ENCODE measurements at places on chromosomes 5 and 9.
A peak's percentile ranks its signal among the peaks of the same experiment; 100 is the strongest.

DNA sequence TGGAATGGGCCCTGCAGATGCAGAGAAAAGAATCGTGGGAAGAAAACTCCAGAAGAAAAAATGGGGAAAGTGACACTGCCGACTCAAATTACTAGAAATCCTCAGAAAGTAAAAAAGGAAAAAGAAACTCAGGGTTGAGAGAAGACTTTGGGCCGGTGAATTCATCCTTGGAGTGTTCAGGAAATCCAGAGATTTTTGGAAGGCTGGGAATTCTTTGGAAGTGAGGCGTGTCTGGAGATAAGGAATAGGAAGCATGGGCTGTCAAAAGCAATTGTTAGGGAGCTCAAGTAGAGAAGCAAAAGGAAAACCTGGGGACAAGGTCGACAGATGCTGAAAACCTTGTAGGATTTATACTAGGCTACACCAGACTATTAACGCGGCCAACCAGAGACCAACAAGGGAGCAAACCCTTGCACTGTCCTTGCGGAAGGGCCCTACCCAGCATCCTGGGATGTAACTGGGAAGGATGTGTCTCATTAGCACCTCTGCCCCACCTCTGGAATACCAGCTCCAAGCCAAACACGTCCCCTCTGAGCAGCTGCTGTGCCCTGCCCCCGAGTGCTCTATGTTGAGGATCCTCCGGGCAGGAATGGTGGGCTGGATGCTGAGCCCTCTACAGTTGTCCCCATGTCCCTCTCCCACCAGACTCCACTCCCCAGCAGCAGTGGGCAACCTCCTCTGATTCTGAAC lies 11.6 kb downstream of the DAB2IP start:
- no peak for DNase-seq

DNA sequence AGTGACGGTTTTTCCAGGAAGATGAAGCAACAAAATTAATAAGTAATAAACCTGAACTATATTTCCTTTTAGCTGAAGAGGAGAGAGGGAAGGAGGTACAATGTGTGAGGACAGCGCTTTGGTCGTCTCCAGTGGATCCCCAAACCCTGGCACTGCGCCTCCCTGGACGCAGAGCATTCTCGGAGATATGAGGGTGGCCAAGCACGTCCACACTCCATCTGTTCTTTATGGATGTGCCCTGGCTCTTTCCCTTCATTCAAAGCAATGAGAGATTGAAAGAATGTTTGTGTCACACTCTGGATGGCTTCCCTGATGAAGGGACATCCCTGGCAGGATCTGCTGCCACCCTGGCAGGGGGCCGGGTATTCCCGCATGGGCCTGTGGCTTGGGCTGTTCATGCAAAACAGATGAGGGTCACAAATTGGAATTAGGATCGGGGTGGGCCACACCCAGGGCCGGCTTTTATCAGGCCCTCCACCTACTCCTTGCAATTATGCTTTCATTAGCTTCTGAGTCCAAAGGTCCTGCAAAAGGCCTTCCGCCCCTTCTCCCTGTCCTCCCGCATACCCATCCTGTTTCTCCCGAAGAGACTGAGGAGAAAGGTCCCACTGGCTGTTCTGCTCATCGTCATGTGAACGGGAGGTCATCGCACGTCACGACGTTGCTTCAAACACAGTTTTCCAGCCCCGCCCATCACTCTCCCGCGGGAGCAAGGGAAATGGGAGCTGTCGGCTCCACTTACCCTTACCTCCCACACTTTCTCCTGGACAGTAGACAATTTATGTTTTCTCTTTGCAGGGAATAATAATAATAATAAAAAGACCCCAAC lies 286.1 kb upstream of the IRX4 start:
- DNase-seq, result no peak

DNA sequence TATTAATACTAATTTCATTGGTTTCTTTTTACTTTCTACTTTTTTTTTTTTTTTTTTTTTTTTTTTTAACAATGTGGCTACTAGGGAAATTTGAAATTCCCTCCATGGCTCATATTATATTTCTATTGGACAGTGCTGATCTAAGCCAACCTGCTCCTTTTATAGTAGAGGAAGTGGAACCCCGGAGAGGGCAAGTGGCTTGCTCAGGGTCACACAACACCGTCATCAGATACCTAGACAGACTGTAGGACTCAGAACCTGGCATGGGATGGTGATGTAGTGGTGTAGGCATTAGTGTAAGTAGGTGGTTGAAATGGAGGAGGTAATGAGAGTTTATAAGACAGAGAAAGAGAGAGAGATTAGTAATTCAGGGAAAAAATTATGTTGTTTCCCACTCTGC lies 10.8 kb downstream of the ZNF618 start:
- DNase-seq, result no peak

DNA sequence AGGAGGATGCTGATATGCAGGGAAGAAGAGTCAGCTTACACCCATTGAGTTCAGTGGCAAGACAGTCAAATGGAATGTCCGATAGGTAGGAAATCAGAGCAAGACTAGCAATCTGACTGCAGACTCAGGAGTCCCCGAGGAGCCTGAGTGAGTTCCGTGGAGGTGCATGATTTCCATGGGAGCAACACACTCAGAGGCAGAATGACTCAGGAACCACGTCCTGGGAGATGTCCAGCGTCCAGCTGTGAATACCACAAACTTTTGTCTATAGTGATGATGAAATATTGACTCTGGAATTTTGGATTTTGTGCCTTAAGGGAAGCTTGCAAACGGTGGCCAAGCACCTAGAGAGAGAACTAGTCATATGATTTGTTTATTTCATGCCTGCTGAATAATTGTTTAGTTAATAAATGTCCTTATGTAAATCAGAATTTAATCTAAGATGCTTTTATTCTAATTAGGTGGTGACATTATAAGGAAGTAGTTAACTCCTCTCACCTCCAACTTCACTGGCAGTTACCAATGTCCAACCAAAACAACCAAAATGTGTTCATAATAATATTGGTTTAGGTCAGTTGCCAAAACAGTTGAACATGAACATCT lies 100.4 kb downstream of the PDE4D start:
- no peak for DNase-seq

GRCh38 chr9:120475341-120475740 lies 104.6 kb downstream of the CDK5RAP2 start:
- no peak for DNase-seq

GRCh38 chr9:4309806-4310205 lies 9.9 kb upstream of the GLIS3 start:
- DNase-seq, result no peak

DNA sequence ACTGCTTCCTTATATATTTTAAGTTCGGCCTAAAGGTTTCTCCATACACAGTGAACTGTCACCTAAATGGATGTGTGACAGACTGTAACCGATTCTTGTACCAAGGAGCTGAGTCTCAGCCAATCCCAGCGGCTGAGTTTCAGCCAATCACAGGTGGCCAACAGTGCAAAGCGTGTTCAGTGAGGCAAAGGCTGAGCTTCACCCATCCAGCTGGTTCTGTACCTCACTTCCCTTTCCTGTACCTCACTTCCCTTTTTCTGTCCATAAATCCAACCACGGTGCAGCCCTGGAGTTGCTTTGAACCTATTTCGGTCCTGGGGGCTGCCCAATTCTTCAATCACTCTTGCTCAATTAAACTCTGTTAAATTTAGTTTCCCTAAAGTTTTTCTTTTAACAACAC lies 15.7 kb upstream of the TBC1D9B start:
- peak; percentile 49 for DNase-seq

GRCh38 chr5:57007344-57007743 lies 55.4 kb upstream of the MIER3 start:
- no peak for DNase-seq

GRCh38 chr5:111535879-111536549 lies 23.7 kb upstream of the STARD4 start:
- DNase-seq, result no peak

GRCh38 chr5:163916376-163916775 lies 411.0 kb downstream of the MAT2B start:
- peak; percentile 78 for DNase-seq

DNA sequence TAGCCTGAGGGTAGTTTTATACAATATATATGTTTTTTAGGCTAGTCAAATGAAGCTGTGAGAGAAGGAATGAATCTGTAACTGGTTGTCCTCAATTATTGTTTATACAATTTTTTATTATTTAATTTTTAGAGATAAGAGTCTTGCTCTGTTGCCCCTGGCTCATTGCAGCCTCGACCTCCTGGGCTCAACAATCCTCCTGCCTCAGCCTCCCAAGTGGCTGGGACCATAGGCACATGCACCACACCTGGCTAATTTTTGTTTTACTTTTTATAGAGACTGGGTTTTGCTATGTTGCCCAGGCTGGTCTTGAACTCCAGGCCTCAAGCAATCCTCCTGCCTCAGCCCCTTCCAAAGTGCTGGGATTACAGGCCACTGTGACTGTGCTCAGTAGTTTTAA lies 2.7 kb downstream of the MRPL41 start:
- no peak for DNase-seq

- DNase-seq, result no peak
These were observed 174.6 kb downstream of the FAM174A start for GRCh38 chr5:100709771-100710170.

- DNase-seq, result no peak
These were observed 5.4 kb downstream of the SPINK6 start for GRCh38 chr5:148208226-148208625.

DNA sequence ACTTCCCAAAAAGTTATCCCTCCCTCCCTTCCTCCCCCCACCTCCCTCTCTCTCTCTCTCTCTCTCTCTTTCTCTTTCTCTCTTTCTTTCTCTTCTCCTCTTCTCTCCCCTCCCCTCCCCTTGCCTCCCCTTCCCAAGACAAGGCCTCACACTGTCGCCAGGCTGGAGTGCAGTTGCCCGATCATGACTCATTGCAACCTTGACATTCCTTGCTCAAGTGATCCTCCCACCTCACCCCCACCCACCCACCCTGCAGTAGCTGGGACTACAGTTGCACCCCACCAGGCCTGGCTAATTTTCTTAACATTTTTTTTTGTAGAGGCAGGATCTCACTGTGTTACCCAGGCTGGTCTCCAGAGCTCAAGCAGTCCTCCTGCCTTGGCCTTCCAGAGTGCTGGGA lies 32.8 kb downstream of the VPS13A start:
- no peak for DNase-seq

DNA sequence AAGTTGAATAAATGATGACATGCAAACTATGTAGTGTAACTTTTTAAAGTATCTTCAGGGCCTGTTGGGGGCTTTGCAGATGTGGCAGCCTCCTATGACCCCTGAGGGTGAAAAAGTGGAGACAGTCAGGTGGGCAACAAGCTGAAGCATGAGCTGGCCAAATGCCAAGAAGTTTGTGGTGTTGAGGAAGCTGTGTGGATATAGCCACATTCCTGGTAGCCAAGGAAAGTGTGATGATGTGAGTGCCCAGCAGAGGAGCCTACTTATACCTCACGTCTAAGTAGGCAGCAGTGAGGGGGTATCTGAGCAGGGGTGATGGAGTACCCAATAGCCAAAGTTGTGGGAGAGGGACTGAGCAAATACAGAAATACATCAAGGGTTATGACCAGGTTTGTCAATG lies 621.2 kb upstream of the CDH6 start:
- DNase-seq, result no peak

DNA sequence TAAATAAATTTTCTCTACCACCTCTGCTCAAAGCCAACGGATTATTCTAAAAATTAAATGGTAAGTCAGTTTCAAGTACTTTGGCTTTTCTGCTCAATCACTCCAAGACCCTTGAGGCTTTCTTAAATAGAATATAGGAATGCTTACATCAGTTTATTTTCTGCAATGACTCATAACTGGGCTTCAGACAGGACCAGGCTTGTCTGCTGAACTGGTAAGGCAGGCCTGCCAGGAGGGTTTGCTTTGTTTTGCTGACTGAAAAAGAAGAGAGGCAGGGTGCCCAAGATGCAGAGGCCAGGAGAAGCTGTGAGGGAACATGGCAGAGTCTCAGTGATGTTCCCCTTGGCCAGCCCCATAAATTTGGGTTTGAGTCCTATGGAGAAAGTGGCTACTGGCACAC lies 60.3 kb upstream of the EPB41L4A start:
- no peak for DNase-seq

DNA sequence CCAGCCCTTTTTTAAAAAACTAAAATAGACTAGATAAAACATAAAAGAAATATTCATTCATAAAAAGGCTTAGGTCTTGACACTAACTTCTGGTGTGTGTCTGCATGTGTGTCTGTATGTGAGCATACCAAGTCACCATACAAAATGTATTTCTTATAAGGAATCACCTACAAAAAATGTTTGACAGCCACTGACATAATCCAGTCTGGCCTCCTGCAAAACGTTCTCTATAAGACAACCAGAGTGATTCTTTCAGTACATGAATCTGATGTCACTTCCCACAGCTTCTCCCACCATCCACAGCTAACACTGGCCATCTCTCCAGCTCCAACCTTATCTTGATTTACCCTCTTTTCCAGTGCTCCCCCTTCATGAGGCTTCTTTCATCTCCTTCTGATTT lies 192.3 kb downstream of the TLE1 start:
- DNase-seq, result no peak

DNA sequence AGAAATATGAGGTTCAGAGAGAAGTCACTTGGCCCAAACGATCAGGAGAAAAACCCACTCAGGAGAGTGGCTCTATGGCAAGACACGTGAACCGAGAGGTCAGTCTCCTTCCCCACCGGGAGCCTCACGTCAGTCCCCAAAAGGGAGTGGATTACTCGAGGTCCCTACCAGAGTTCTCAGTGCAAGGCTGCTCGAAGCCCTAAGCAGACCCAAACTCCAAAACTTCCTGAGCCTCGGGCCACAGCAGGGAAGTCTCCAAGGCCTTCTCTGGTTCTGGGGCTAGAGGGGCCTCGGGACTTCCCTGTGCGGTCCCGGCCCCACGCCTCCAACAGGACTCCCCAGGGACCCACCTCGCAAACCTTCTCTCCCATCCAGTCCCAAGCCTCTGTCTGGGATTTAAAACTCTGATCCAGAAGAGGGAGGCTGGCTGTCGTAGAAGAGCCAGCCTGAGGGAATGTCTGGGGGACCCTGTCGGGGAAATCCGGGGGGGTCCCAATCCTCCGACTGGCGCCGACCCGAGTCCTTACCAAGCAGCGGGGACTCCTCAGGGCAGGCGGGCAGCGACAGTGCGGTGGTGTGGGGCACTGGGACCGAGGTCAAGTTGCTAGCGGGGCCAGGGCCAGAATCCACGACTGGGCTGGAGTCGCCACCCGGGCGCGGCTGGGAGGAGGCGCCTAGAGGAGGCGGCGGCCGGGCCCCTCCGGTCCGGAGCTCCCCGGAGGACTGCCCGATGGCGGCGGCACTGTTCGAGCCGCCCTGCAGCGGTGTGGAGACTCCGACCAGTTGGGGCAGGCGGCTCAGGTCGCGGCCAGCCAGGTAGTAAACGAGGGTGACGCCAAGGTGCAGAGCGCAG lies 679 bp downstream of the B4GALT1 start:
- no peak for DNase-seq

DNA sequence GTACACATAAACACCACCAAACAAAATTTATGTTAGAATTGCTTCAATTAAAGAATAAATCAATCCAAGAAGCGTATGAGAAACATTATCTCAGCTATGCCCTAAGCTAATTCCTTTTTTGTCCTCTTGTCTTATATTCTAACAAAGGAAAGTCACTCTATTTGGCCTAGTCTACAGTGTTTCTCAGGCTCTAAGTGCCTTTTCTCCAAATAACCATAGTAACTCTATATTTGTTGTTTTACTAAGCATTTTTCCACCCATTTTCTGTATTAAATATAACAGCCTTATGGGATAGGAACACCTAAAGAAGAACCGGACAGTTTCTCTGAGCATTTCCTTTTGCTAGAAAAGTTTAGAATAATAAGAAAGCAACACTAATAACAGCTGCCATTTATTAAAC lies 120.1 kb upstream of the MTAP start:
- DNase-seq, result no peak

- DNase-seq, result no peak
These were observed 152.3 kb downstream of the KDM4C start for GRCh38 chr9:6910032-6910431.

Data from CD4-positive, alpha-beta T cell treated with Interleukin-15 for 1 hour (primary cell).